ENCODE measurements at places on chromosomes 11 and 22.

DNA sequence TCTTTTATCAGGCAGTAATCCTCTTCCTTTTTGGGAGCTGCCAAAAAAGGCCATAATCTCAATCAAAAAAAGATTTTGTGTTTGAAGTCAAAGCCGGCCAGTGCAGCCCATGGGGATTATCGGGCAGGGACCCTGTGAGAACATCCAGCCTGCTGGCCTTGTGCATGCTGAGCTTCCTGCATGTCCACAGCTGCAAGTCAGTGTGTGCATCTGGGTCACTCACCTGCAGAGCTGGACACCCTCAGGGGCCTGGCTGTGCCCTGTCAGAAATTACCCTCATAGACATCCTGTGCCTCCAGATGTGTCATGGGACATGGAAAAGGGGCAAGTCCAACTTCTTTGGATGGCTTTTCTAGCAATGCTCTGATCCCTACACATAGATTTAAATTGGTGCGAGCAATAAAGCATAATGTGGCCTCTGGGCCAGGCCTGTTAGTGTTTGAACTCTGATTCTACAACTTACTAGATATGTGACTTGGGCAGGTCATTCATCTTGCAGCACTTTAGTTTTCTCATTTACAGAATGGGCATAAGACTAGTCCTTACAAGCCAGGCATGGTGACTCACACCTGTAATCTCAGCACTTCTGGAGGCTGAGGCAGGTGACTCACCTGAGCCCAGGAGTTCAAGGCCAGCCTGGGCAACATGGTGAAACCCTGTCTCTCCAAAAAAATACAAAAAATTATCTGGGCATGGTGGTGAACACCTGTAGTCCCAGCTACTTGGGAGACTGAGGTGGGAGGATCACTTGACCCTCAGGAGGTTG lies 81.6 kb upstream of the LARGE1 start:
- DNase-seq = no peak

DNA sequence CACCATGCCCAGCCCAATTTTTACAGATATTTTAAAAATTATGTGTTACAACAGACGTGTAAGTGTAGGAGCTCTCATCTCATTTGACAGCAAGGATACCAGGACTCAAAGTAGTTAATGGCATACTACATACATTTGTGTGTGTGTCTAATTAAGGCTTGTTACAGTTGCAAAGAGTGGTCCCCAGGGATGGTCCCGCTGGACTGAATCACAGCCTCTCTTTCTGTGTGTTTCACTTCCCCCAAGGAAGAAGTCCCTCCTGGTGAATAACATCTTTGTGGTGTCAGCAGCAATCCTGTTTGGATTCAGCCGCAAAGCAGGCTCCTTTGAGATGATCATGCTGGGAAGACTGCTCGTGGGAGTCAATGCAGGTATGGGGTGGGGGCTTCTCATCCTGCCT lies 17.2 kb downstream of the SLC2A11 start:
- no peak for DNase-seq

GRCh38 chr22:16594026-16594425 lies 1.4 kb upstream of the CCT8L2 start:
- DNase-seq = no peak

GRCh38 chr22:36381513-36382128 lies 6.1 kb downstream of the MYH9 start:
- no peak for DNase-seq

GRCh38 chr11:74822170-74822569 lies 73.5 kb downstream of the RNF169 start:
- DNase-seq = peak; percentile 58

- DNase-seq = no peak
Observed at GRCh38 chr11:80986421-80987074, 1545.7 kb upstream of the TENM4 start.
